ENCODE measurements at places on chromosomes 7 and 10.
A peak's percentile ranks its signal among the peaks of the same experiment; 100 is the strongest.

DNA sequence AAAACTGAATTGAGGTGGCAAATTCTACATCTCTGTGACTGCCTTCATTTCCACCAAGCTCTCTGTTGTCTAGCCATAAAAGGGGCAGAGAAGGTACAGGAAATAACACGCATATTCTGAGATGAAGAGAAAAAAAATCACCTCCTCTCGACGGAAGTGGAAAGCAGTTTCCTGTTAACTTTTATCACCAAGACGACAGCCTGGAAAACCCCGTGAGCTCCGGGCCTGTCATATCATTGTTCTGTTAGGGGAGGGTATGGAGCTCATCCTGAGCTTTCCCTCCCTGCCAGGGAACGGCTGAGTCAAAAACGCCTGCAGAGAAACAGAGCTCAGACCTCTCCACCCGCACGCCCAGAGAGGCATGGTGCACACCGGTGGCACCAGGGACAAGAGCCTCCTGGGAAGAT, 200.3 kb downstream of the PRPF18 start:
- ATAC-seq: peak; percentile 78

DNA sequence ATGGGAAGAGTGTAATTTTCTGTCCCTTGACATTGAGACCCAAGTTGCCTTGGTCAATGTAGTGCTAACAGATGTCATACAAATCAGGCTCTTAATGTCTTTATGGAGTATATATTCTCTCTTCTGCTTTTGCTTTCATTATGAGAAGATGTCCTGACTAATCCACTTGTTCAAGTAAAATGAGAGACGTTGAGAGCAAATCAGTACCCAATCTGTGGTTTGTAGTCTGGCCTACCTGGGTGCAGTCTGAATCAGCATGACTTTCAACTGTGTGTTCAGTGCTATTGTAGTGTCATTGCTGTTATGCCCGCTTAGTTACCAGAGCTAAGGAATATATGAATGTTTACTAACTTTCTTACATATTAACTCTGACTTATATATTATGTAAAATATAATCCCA, 612.4 kb downstream of the ANKRD7 start:
- no peak for ATAC-seq

DNA sequence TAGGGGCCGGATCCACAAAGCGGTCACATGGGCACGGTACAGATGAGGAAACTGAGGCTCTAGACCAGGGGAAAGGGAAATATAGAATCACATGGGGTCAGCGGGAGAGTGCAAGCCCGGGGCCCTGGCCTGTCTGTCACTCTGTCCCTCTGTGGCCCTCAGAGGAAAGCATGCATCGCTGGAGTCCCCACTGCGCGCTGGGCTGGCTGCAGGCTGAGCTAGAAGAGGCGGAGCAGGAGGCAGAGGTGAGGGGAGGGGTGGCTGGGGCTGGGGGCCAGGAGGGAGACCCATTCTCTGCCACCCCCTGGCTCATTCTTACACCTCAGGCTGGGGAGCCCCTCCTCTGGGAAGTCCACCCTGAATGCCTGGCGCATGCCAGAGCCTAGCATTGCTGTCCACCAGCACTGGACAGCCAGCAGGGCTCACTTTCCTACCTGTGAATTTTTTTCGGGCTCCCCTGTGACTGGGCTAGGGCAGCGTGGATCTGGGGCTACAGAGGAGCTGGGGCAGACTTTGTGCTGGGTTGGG, 2.3 kb downstream of the VPS37D start:
- no peak for ATAC-seq

GRCh38 chr7:50205011-50205410, 99.5 kb upstream of the IKZF1 start:
- peak; percentile 13 for ATAC-seq

DNA sequence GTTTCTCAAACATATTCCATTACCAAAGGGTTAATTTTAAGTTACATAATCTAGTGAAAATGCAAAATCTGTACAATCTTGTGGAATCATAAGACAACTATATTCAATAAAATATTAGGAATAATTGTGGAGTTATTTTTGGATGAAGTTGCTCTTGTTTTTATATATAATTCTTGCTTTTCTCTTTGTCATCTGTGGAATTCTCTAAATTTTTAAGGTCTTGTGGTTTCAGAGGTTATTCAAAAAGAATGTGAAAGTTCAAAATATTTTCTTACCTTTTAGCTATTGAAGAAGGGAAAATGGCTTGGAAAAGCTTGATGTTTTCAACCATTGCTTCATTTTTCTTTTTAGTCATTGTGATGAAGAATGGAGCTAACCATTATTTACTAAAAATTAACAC, 552.1 kb downstream of the TFEC start:
- ATAC-seq: no peak

DNA sequence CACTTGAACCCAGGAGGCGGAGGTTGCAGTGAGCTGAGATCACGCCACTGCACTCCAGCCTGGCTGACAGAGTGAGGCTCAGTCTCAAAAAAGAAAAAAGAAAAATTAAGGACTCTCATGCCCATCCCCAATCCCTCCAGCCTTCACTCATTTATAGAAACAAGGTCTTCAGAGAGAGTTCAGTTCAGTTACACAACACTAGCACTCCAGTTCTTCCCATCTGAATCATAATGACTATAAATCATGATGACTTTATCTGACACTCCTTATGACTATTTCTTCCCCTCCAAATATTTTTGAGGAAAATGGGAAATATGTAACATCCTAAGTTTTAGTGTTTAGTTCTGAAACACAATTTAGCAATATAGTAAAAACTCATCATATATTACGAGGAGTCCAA, 107.4 kb upstream of the LSM8 start:
- no peak for ATAC-seq

DNA sequence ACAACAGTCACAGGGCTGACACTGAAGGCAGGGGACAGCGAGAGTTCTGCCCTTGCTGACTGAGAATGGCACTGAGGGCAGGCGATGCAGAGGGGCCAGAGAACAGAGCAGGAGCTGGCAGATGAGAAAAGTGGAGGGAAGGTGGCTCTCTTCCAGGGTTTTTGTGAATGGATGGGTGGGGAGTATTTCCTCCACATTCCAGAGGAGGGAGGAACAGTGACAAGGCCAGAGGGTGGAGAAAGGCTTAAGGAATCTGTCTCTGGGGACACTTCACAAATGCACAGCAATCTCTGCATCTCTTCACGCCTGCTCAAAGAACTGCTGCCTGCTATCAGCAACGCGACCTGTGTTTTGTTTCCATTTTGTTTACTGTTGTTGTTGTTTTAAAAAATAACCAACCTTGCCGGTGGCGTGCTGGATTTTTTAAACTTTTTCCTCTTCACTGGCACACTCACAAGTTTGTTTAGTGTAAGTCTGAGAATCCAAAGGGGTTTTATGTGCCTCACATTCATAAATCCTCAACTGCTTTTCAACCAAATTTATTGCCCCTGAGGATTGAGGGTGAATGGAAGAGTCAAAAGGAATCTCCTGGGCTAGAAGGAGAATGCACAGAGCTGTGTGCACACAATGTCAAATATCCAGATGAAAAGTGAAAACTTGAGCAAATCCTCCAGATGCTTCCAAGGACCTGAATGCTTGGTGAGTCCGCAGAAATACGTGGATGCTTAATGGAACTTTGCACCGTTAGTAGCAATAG, 129.3 kb downstream of the GLI3 start:
- no peak for ATAC-seq

DNA sequence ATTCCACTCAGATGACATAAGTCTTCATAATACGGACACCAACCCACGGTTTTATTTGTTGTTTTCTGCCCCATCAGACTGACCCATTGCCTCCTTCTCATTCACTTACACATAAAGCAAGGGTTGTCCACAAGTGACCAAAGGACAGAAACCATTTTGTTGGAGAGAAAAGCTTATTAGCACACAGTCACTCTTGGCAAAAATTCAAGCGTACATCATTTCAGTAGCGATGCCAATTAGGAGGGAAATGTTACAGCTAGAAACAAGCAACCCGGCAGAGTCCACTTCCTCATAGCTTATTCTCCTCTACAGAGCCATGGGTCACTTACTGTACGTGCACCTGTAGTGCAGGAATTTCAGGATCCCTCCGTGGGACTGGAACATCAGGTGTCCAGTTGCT, 23.0 kb downstream of the ABLIM1 start:
- ATAC-seq: no peak

DNA sequence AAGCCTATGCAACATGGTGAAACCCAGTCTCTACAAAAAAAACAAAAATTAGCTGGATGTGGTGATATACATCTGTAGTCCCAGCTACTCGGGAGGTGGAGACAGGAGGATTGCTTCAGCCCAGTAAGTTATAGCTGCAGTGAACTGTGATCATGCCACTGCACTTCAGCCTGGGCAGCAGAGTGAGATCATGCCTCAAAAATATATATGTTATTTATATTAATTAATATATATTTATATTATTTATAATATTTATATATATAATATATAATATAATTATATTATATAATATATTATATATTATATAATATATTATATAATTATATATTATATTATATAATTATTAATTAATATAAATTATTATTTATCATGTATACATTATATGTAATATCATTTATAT, 1158.4 kb upstream of the AUTS2 start:
- no peak for ATAC-seq
